Stomach (tissue), 19 donors: ENCODE measurements at places on chromosomes 16 and 17. TPM values are rescaled to one million over a fixed set of nuclear protein-coding genes. Genes with fewer than 3 reads are reported as not detected.

GRCh38 chr17:45857977-45858708 lies 13.5 kb downstream of the SPPL2C start:
- peak; percentile 68 for DNase-seq

The OR1D5 gene
- total RNA-seq = not detected

- peak; percentile 82 for DNase-seq
Observed at GRCh38 chr17:65290616-65291015, 153.4 kb downstream of the RGS9 start.

GRCh38 chr17:44922746-44923470 lies 7.6 kb upstream of the GFAP start:
- DNase-seq = no peak

DNA sequence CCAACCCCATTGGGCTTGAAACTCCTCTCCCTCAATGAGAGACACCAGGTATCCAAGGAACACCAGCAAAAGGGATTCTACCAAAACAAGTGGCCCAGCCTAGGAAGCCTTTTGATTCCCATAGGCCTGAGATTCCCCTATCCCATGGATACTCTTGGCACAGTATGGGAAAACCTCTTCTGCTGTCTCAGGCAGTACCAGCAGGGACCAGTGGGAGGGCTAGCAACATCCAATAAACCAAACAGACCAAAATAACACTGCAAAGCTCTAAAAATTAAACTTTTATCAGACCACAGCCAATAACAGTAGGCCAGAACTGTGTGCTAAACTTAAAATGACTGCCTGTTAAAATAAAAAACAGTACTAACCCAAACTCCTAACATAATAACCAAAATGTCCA lies 153.9 kb upstream of the CES5A start:
- no peak for DNase-seq

The STXBP4 gene
- 20.5 TPM for total RNA-seq
